ENCODE measurements at places on chromosomes 7 and 10. TPM values are rescaled to one million over a fixed set of nuclear protein-coding genes. Genes with fewer than 3 reads are reported as not detected.

The PKD1L1 gene
- 0.28 TPM for total RNA-seq

The ARHGEF5 gene
- 21.4 TPM for total RNA-seq

The CLRN3 gene
- total RNA-seq: 1.1 TPM

The ARID5B gene
- total RNA-seq: 169 TPM

The NME8 gene
- not detected for total RNA-seq

The CDK14 gene
- 22.5 TPM for total RNA-seq

The AOAH gene
- not detected for total RNA-seq

The HOXA2 gene
- 1.8 TPM for total RNA-seq

The GATA3 gene
- total RNA-seq: 27.7 TPM

The SEMA4G gene
- 81.2 TPM for total RNA-seq

- DNase-seq: no peak
- no peaks in the 10 kb centered on the region for H3K27me3 ChIP-seq
- H3K27ac ChIP-seq: peak overlapping the region; percentile 99
These were observed 151.3 kb downstream of the CAMK1D start for GRCh38 chr10:12500381-12501303.

GRCh38 chr10:17820943-17821342, 11.8 kb downstream of the MRC1 start:
- no peaks in the 10 kb centered on the region for H3K4me1 ChIP-seq
- no peak overlapping the region for H3K27ac ChIP-seq
- no peak for DNase-seq
- no peaks in the 10 kb centered on the region for H3K36me3 ChIP-seq
- H3K4me3 ChIP-seq: no peak overlapping the region
- H3K27me3 ChIP-seq: peaks cover 2% of the 10 kb centered on the region

- H3K27ac ChIP-seq: no peak overlapping the region
- peaks cover 20% of the 10 kb centered on the region for H3K4me1 ChIP-seq
- H3K36me3 ChIP-seq: no peaks in the 10 kb centered on the region
These were observed 78.4 kb upstream of the GSDME start for GRCh38 chr7:24835643-24836042.

- H3K27me3 ChIP-seq: no peaks in the 10 kb centered on the region
- H3K36me3 ChIP-seq: no peaks in the 10 kb centered on the region
- peaks cover 48% of the 10 kb centered on the region for H3K4me1 ChIP-seq
- H3K27ac ChIP-seq: peak overlapping the region; percentile 85
These were observed 94.9 kb downstream of the AKR1D1 start for GRCh38 chr7:138170959-138171703.

DNA sequence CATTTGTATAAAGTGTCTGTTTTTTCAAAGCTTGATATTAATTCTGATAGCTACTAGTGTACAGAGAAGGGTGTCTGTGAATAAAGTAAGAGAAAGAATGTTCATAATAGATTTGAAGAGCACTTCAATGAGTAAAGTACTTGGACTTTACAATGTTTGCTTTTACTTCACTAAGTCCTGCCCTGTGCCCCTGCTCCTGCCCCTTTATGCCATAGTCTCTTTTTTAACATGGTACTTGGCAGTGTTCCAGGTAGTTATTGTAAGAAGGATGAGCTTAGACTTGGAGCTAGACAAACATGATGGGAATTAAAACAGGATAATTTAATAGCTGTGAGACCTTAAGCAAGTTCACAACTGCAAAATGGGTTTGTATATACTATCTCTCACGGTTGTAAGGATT, 41.0 kb downstream of the ZEB1 start:
- DNase-seq: no peak
- no peaks in the 10 kb centered on the region for H3K4me1 ChIP-seq
- H3K36me3 ChIP-seq: no peaks in the 10 kb centered on the region
- H3K27ac ChIP-seq: no peak overlapping the region

DNA sequence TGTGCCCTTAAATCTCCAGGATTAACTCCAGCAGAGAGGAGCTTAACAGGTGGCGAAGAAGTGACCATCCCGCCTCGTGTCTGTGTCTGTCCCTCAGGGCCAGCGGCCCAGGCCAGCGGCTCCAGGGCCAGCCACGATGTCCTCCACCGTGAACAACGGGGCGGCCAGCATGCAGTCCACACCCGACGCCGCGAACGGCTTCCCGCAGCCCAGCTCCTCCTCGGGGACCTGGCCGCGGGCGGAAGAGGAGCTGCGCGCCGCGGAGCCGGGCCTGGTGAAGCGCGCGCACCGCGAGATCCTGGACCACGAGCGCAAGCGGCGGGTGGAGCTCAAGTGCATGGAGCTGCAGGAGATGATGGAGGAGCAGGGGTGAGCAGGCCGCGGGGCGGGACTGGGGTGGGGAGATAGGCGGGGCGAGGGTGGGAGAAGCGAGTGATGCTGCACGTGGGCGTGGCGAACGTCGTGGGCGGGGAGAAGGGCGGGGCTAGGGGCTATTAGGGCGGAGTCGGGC, 33.3 kb downstream of the SRRM3 start:
- H3K4me3 ChIP-seq: peak overlapping the region; percentile 34
- DNase-seq: peak; percentile 96
- H3K4me1 ChIP-seq: 0 out of 2 replicates have a peak, but pooled peaks cover 2% of the 10 kb centered on the region
- H3K27ac ChIP-seq: no peak overlapping the region
- no peaks in the 10 kb centered on the region for H3K27me3 ChIP-seq

- no peaks in the 10 kb centered on the region for H3K36me3 ChIP-seq
- no peak overlapping the region for H3K27ac ChIP-seq
- H3K27me3 ChIP-seq: no peaks in the 10 kb centered on the region
- DNase-seq: peak; percentile 22
- peaks cover 12% of the 10 kb centered on the region for H3K4me1 ChIP-seq
- no peak overlapping the region for H3K4me3 ChIP-seq
These were observed 21.1 kb downstream of the C7orf33 start for GRCh38 chr7:148611692-148612091.

DNA sequence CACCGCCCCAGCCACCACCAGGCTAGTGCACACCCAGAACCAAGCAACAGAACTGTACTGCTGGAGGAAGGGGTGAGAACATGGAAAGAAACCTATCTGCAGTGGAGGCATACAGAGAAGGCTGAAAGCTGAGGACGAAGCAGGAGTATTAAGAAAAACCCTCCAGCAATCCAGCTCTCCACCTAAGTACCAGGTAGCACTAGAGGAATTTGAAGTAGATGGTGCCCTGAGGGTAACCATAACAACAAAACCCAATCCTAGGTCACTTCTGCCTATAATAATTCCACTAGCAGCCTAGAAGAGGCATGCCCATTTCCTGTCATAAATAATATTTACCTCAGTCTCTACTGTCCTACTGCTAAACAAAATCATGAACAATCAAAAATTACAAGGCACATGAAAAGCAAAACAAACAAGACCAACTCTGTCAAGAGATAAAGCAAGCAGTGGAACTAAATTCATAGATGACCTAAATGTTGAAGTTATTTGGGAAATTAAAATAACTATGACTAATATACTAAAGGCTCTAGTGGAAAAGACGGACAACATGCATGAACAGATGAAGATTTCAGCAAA, 51.1 kb downstream of the HYCC1 start:
- H3K4me1 ChIP-seq: no peaks in the 10 kb centered on the region
- H3K27ac ChIP-seq: no peak overlapping the region
- H3K36me3 ChIP-seq: no peaks in the 10 kb centered on the region
- H3K27me3 ChIP-seq: no peaks in the 10 kb centered on the region
- H3K4me3 ChIP-seq: no peak overlapping the region
- no peak for DNase-seq

- no peak for DNase-seq
- H3K27me3 ChIP-seq: no peaks in the 10 kb centered on the region
- H3K4me3 ChIP-seq: no peak overlapping the region
- no peak overlapping the region for H3K27ac ChIP-seq
- no peaks in the 10 kb centered on the region for H3K36me3 ChIP-seq
These were observed 5.7 kb upstream of the CXCL12 start for GRCh38 chr10:44390585-44391072.

DNA sequence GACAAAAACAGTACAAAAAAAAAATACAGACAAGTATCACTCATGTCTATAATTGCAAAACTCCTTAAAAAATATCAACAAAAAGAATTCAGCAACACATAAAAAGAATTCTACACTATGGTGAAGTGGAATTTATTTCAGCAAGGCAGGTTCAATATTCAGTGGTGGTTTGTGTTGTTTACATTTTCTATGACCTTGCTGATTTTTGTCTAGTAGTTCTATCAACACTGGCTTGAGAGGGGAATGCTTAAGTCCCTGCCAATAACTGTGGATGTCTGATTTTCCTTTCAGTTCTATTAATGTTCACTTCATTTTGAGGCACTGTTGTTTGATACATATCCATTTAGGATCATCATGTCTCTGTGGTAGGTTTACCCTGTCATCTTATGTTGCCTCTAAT, 58.5 kb downstream of the CADPS2 start:
- H3K27ac ChIP-seq: no peak overlapping the region
- H3K36me3 ChIP-seq: no peaks in the 10 kb centered on the region
- no peak for DNase-seq
- H3K4me3 ChIP-seq: no peak overlapping the region

GRCh38 chr7:93175219-93175618, 27.0 kb upstream of the SAMD9L start:
- H3K4me3 ChIP-seq: no peak overlapping the region
- H3K27ac ChIP-seq: no peak overlapping the region
- DNase-seq: no peak
- H3K4me1 ChIP-seq: no peaks in the 10 kb centered on the region

GRCh38 chr7:132580277-132580676, 4.0 kb upstream of the PLXNA4 start:
- H3K36me3 ChIP-seq: no peaks in the 10 kb centered on the region
- H3K27ac ChIP-seq: no peak overlapping the region
- H3K4me3 ChIP-seq: no peak overlapping the region
- H3K4me1 ChIP-seq: peaks cover 9% of the 10 kb centered on the region

- H3K27me3 ChIP-seq: no peaks in the 10 kb centered on the region
- H3K36me3 ChIP-seq: no peaks in the 10 kb centered on the region
- no peak overlapping the region for H3K27ac ChIP-seq
- H3K4me3 ChIP-seq: no peak overlapping the region
- peaks cover 8% of the 10 kb centered on the region for H3K4me1 ChIP-seq
These were observed 111.4 kb downstream of the ST7 start for GRCh38 chr7:117064688-117065087.

DNA sequence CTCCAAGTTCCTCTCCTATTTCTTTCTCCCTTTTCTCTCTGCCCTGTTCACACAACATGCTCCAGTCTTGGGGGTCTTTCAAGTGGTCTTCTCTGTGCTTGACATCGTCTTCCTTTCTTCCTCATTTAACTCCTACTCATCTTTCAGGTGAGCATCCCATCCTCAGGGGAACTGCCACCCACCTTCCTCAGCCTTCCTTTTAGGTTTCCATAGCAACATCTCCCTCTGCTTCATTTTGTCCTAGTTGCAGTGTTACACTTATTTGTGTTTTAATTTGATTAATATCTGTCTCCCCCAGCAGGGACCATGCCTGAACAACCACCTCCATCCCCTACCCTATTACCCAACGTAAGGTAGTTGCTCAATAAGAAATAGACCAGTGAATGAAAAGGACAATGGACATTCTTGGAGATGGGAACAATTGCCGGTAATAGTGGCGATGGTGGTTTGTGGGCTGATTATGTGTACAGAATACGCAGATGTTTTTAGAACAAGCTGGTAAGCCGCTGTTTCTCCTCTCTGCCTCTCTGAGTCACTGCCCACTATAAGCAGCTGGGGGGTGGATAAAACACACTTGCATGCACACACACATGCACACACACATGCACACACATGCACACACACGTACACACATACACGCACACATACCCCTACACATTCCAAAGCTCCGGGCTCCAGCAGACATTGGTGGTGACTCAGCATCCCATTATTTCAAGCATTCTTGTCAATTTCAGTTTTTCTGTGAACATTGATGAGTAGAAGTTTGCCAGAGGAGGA, 251.6 kb downstream of the GATA3 start:
- no peaks in the 10 kb centered on the region for H3K27me3 ChIP-seq
- no peak overlapping the region for H3K4me3 ChIP-seq
- no peaks in the 10 kb centered on the region for H3K36me3 ChIP-seq
- H3K4me1 ChIP-seq: no peaks in the 10 kb centered on the region
- no peak overlapping the region for H3K27ac ChIP-seq

- no peaks in the 10 kb centered on the region for H3K4me1 ChIP-seq
- H3K27ac ChIP-seq: no peak overlapping the region
- no peaks in the 10 kb centered on the region for H3K36me3 ChIP-seq
- DNase-seq: no peak
These were observed 121.9 kb downstream of the PAXIP1 start for GRCh38 chr7:154881026-154881425.

- no peaks in the 10 kb centered on the region for H3K27me3 ChIP-seq
- H3K4me3 ChIP-seq: no peak overlapping the region
These were observed 121.5 kb upstream of the FZD1 start for GRCh38 chr7:91142743-91143142.

DNA sequence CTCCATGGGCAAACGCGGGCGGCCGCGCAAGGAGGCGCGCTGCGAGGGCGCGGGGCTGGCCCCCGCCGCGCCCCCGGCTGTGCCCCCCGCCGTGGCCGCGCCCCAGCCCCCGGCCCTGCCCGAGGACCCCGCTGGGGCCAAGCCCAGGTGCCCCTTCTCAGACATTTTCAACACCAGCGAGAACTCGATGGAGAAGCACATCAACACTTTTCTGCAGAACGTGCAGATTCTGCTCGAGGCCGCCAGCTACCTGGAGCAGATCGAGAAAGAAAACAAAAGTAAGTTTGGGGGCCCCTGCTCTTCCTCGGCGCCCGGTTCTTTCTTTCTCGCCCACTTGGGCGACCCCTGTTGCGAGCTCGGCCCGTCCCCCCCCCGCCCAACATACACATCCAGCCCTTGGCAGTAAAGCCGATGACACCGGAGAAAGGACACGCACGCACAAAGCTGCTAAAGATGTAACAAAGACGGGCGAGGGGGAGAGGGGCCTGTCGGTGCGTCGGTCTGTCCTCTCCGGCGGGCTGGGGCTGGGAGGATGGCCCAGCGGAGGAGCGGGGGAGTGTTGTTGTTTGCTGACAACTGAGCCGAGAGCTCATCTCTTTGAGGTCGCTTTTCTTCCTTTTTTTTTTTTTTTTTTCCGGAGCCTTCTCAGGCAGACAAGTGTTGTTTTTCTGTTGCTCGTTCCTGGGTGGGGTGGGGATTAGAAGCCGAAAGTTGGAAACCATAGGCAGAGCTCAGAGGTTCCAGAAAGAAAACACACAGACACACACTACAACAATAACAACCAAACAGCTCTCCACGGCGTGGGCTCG, 604 bp downstream of the MXI1 start:
- peaks cover 20% of the 10 kb centered on the region for H3K4me1 ChIP-seq
- H3K36me3 ChIP-seq: no peaks in the 10 kb centered on the region
- peak overlapping the region; percentile 79 for H3K4me3 ChIP-seq

GRCh38 chr10:117651121-117651520, 108.6 kb downstream of the EMX2 start:
- H3K4me1 ChIP-seq: no peaks in the 10 kb centered on the region
- no peaks in the 10 kb centered on the region for H3K27me3 ChIP-seq
- H3K4me3 ChIP-seq: no peak overlapping the region
- no peaks in the 10 kb centered on the region for H3K36me3 ChIP-seq

DNA sequence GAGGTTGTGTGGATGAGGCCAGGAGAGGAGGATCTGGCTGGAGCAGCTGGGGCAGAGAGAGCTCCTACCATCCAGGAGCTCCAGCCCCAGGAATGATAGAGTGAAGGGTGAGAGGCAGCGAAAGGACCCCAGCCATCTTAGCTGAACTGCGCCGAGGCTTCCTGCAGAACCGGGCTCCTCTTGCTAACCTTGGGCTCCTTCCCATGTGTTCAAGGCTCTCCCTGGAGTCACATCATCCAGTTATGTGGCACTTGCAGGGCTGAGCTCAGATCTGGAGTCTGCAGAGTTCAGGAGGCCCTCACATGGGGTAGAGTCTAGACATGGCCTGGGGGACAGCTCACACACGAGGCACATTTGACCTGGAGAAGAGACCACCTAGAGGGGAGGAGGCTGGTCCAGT, 225.0 kb upstream of the ZNF32 start:
- H3K27me3 ChIP-seq: no peaks in the 10 kb centered on the region
- H3K4me3 ChIP-seq: no peak overlapping the region
- H3K36me3 ChIP-seq: no peaks in the 10 kb centered on the region
- no peaks in the 10 kb centered on the region for H3K4me1 ChIP-seq
- no peak overlapping the region for H3K27ac ChIP-seq
- DNase-seq: no peak

Measured in Caco-2 (cell line).